CD4-positive, alpha-beta T cell treated with Interleukin-10 for 1 hour (primary cell): ENCODE measurements at places on chromosomes 7 and 10.

DNA sequence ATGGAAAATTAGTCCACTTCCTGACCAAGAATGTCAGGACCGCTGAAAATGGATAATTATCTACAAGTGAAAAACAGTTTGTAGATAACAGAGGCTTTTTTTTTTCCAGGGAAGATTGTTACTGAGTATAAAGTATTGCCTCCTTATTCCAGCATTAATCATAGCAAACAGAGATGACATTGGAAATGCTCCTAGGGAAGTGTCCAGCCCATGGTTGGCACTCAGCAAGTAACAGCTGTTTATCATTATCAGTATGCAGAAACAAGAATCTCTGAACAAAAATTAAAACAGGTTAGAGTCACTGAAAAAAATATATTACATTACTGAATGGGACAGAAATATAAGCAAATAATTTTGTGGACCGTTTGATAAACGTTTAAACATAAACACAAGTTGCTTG lies 14.6 kb downstream of the FGL2 start:
- DNase-seq: no peak

- no peak for DNase-seq
These were observed 15.4 kb downstream of the NAMPT start for GRCh38 chr7:106269254-106269961.

DNA sequence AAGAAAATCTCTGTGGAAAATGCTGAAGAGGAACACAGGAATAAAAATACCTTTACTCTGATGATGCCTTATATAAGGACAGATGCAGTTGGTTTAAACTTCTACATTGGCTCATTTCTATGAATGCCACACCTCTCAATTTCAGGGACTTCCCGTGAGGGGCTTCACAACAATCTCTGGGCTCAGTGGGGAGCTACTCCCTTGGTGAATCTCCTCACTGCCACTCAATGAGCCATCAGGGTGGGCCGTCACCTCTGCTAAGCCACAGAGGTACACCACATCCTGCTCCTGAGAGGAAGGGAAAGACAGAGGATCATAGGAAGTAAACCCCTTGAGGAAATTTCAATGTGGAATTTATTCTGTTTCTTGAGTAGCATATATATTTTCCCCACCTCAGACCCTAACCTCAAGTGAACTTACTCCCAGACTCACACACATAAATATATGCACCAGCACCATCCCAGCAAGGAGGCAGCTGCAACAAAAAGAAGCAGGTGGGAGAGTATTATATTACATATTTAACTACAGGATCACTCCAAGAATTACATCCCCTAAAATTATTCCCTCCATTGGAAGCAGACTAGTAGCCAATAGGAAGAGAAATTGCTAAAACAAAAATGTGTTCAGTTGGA lies 63.3 kb upstream of the PRSS1 start:
- peak; percentile 23 for DNase-seq

- no peak for DNase-seq
These were observed 399.5 kb upstream of the CELF2 start for GRCh38 chr10:10618139-10618538.

- DNase-seq: no peak
These were observed 846.8 kb downstream of the IPMK start for GRCh38 chr10:57420881-57421280.

DNA sequence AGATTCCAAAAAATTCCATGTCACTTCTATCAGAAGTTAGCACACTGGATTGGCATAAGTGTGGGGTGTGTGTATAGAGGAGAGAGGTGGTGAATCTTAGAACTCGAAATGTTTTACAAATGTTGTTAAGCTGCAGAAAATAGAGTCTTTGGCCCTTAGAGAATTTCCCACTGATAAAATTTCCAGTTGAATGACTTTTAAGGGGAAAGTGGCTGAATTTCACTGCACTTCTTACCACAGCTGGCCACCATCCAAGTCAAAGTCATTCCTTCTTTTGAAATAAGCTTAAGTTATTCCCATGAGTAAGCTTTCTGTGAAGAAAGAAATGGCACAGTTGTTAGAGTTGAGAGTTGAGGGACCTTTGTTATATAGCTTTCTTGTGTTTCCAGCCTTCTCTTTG lies 13.9 kb downstream of the VCL start:
- no peak for DNase-seq

DNA sequence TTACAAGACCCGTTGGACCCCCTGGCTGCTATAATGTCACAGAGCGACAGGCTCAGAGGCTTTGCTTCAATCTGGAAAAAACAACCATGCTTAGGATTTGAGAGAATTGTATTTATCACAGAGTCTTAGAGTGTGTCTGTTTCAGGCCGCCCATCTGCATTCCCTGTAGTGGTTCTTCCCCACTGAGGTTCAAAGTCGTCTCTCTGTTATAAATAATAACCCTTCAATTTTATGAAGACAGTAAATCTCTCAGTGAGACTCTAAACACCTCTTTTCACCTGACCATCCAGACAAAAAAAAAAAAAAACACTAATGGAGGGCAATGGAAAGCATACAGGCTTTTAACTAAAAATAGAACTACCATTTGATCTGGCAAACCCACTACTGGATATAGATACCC lies 565.4 kb upstream of the AUTS2 start:
- DNase-seq: no peak

DNA sequence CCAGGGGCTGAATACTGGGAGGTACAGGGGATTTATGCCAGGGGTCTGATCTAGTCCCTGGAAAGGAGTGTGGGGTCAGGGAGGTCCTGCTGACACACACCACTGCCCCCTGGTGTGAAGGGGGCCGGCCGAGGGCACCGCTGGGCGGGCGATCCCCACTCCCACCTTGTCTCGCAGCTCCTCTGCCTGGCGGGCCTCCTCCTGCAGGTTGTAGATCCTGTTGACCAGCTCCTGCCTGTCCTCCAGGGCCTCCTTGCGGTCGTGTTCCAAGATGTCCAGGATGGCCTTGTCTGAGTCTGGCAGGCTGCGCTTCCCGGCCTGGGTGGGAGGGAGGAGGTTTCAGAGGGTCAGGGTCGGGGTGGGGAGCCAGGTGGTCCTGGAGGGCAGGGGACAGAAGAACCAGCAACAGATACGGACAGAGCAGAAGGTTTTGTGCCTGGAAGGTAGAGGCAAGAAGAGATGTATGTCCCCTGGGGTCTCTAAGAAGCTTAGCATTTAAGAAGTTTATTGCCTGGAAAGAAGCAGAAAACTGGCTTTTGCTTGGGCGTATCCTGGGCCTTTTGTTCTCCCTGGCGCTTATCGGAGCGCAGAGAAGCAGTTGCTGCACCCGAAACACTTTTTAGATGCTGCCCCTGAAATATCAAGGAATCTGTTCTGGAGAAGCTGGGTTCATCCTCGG lies 94.5 kb upstream of the GNA12 start:
- no peak for DNase-seq

GRCh38 chr10:116771101-116771958 lies 29.0 kb upstream of the HSPA12A start:
- no peak for DNase-seq
